ENCODE measurements at places on chromosomes 2 and 18. TPM values are rescaled to one million over a fixed set of nuclear protein-coding genes. Genes with fewer than 3 reads are reported as not detected.

GRCh38 chr2:28979576-28980366, 1.3 kb upstream of the TOGARAM2 start:
- DNase-seq: no peak

DNA sequence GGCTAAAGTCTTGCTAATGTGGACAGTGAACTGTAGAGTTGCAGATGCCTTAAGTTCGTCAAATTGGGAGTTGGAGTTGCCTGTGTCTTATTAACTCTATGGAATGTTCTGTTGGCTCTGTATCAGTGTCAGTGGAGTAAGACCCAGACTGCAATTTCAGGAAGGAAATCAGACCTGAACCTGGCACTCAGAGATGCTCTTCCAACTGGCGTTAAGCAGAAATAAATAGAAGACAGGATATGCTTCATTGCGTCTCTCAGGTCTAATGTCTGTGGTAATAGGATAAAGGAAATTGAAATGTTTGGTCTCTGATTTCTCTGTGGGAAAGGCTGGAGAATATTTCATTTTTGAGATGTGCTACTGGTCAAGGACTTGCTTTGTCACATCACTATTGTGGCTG, 846.7 kb upstream of the ID2 start:
- no peak for DNase-seq

The ICOS gene
- total RNA-seq: not detected

The RUFY4 gene
- 0.25 TPM for total RNA-seq

Data from gastrocnemius medialis (tissue), 4 donors.